ENCODE measurements at places on chromosomes 7 and 10.

DNA sequence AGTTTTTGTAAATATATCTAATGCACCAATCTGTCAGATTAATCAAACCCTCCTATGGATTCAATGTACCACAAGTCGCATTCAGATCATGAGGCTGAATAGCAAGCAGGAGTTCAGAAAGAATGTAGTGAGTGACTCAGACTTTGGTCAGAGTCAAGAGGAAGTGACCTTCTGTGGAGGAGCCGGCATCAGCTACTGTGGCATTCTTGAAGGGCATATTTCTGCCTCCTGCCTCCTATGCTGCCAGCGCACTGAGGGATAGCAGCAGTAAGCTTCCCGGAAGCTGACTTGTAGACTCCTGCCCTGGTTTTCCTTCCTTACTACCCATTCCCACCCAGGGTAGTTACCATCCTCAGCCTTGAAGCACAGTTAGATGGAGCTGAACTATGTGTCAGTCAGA is 867.5 kb downstream of the NRG3 start:
- no peak for DNase-seq

DNA sequence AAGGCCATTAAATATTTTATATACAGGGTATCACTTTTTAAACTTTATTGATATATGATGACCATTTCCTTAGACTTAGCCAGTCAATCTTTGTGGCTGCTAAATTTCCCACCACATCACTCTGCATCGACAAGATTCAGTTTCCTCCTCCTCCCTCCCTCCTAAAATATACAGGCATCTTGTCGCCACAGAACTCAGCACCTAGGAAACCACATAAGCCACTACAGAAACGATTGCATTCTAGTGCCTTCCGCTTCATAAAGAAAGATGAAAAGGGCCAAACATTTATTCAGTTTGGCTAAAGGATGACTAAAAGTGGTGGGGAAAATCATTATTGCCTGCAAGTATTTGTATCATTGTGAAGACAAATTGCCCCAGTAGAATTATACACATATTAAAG is 30.7 kb downstream of the ERCC6 start:
- DNase-seq, result no peak

GRCh38 chr10:85864868-85865526 is 501.6 kb downstream of the GRID1 start:
- DNase-seq, result no peak

DNA sequence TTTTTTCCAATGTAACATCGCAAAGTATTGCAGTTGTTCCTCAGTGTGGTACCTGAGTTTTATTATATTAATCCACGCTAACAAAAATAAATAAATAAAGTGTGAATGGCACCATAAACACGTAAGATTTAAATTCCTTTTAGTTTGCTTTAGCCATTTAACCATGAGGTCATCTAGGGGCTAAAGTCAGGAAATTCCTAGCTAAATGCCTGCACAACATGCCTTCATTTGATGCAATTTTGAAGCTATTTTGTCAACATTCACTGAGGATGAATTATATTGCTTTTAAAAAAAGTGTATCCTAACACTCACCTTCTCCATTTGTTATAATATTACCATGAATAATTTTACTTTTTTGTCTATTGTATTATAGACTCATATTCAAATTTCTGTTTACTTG is 714.4 kb downstream of the GATA3 start:
- DNase-seq, result no peak

DNA sequence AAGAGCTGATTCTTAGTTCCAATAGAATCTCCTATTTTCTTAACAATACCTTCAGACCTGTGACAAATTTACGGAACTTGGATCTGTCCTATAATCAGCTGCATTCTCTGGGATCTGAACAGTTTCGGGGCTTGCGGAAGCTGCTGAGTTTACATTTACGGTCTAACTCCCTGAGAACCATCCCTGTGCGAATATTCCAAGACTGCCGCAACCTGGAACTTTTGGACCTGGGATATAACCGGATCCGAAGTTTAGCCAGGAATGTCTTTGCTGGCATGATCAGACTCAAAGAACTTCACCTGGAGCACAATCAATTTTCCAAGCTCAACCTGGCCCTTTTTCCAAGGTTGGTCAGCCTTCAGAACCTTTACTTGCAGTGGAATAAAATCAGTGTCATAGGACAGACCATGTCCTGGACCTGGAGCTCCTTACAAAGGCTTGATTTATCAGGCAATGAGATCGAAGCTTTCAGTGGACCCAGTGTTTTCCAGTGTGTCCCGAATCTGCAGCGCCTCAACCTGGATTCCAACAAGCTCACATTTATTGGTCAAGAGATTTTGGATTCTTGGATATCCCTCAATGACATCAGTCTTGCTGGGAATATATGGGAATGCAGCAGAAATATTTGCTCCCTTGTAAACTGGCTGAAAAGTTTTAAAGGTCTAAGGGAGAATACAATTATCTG is 1.6 kb downstream of the LRRTM3 start:
- peak; percentile 17 for DNase-seq

- DNase-seq, result no peak
Observed at GRCh38 chr10:54620352-54620751, 180.7 kb downstream of the PCDH15 start.

DNA sequence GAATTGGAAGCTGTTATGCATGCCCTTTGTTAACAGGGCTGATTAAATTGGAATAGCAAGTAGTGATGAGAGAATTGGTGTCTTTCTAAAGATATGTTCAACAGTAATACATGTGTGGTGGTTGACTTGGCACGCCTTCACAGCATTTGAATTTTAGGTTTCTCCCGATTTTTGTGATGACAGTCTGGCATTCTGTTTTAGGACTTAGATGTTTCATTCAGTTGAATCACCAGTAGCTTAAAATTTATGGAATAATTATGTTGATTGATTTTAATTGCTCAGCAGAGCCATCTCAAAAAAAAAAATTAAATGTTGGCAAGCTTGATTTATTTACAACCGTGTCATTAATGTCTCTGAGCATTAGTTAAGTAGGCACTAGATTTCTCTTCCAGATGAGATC is 219.7 kb downstream of the CSTF2T start:
- DNase-seq, result no peak

- peak; percentile 3 for DNase-seq
Observed at GRCh38 chr10:16049782-16050181, 189.5 kb upstream of the MINDY3 start.
